ENCODE measurements at places on chromosomes 2 and 18.

GRCh38 chr2:203394519-203395227 lies 66.5 kb downstream of the ABI2 start:
- no peak for DNase-seq

GRCh38 chr2:37544591-37545031 lies 126.8 kb downstream of the CDC42EP3 start:
- no peak for DNase-seq

DNA sequence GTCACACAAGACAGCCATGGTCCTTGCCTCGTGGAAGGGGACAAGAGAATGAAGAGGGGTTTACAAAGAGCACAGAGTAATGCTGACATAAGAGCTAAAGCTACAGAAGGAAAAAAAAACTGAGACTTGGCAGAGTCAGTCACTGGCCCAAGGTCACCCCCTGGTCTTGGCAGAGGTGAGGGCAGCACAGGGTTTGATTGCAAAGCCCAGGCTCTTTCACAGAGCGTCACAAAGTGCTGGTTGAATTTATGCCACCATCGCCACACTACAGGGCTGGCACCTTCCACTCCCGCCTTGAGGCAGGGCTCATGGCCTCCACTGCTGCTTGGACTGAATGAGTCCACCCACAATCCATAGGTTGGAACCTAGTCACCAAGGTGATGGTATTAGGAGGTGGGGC lies 190.2 kb downstream of the INHBB start:
- DNase-seq: no peak

DNA sequence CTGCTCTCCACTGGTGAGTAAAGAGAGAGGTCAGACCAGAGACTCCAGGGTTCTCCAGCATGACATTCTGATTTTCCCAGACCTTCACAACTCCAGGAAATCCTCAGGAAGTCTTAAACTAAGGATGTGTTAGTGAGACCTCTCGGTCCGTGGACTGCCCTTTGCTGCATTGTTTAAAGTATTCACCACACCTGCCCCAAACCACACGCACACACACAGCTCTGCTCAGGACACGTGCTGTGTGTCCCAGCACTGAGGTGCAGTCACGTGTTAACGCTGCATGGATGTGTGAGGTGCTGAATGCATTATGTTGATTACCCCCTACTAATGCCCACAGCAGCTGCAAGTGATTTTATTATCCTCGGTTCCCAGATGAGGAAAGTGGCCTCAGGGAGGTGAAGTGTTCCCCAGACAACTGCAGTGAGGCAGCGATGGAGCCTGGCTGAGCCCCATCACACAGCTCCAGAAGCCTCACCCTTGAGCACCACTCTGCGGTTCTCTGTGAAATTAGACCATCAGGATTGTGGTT lies 68.4 kb downstream of the TRAPPC12 start:
- DNase-seq: no peak

DNA sequence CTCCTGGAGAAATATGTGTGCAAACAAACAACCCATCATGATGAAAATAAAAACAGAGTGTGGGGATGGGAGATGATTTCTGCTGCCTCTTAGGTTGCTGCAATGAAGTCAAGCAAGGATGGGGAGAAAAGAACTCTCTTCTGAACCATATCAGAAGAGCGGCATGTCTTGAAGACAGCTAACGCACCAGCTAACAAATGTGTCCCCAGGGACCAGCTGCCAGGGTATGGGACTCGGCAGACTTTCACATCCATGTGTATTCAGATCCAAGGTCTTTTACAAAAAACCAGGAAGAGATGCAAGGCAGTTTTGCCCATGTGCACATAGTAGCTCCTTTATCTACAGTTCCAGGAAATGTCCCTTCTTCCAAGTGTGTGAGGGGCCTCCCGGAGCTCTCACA lies 125.4 kb downstream of the CLIP4 start:
- DNase-seq: no peak

DNA sequence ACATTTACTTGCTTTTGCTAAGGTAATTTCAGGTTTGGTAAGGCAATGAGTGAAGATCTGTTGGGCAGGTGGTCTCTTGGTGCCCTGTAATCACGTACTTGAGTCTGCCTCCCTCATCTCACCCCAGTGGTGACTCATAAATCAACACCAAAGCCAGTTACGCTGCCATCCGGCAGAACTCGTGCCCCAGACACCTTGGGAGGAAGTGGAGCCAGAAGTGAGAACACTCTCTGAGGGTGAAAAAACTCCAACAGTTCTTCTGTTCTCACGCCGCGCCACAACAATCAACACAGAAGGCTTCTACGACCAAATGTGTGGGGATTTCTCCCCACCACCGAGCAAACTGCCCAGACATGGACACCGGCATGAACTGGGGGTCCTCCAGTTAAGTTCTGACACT lies 206.2 kb downstream of the ARL4C start:
- peak; percentile 95 for DNase-seq

- DNase-seq: no peak
These were observed 33.9 kb downstream of the FN1 start for GRCh38 chr2:215401896-215402379.

- DNase-seq: no peak
These were observed 87.3 kb downstream of the ADD2 start for GRCh38 chr2:70680735-70681134.

DNA sequence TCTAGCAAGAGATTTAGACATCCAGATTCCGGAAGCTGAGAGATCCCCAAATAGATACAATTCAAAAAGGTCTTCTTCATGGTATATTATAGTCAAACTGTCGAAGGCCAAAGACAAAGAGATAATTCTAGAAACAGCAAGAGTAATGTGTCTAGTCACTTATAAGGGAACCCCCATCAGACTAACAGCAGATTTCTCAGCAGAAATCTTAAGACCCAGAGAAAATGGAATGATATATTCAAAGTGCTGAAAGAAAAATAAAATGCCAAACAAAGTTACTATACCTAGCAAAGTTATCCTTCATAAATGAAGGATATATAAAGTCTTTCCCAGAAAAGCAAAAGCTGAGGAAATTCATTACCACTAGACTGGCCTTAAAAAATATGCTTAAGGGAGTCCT lies 36.1 kb upstream of the PAX3 start:
- no peak for DNase-seq

Data from CD4-positive, alpha-beta T cell treated with Interleukin-17A for 1 hour (primary cell).